ENCODE measurements at places on chromosomes 13 and 19.

DNA sequence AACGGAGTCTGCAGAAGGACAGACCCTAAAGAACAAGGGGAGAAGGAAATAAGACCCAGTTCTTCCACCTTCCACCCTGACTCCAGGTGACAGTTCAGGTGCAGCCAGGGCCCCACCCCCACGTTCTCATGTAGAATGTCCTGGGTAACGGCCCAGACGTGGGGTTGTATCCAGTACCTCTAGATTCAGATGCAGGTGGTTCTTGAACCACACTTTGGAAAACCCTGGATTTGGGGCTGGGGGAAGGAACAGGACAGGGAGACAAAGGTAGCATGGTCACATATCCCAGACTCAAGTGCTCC, 2.2 kb downstream of the DMPK start:
- no peak for DNase-seq

DNA sequence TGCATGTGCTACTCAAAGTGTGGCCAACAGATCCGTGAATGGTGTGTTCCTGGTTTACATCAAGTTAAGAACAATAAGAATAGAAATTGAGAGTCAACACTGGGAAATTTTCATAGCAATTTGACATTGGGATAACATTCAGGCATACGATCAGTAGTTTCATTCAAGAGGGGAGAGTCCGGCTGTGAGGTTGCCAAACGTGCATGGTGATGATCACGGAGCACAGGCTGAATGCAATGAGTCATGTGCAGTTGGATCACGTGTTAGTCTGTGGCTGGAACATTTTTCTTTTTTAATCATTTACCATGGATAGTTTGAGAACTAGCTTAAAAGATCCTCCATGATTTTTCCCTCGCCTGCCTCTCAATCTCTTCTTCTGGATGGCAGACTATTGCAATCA, 2.5 kb upstream of the DCT start:
- peak; percentile 20 for DNase-seq

DNA sequence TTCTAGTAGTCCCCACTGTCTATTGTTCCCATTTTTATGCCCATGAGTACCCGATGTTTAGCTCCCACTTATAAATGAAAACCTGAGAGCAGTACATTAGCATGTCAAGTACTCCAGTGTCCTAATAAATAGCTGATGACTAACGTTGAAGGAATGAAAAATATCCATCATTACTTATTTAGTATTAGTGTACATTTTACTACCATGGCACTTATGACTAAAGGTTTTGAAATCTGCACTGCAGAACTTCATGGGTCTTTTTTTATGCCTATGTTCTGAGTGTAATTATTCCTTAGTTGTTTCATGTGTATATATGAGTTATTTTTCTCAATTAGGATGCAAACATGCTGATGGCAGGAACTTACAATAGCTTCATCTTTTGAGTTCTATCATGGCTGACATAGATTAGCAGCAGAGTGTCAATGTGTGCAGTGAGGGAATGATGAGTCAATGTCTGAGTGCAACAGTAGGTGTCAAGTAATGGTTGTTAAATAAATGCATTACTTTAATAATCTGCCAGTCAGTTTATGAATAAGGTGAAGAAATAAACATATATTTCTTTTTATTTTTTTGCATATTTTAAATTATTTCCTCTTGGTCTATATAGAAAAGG, 188.4 kb downstream of the ITGBL1 start:
- no peak for DNase-seq

DNA sequence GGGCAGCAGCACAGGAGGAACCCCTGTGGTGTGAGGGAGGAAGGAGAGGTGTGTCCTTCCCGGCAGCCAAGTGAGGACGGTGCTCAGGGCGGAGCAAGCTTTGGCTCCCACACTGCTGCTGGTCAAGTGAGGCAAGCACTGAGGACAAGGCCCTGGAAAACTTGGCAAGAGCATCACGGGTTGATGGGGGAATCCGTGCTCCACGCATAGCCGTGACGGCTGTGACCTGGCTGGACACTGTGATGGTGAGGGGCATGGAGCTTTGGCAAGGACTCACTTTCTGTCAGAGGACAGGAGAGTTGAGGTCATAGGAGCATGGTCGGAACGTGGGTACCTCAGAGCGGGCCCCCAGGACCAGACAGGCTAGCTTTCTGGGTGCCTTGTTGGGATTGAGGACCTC, 29.0 kb upstream of the SLC15A1 start:
- no peak for DNase-seq

DNA sequence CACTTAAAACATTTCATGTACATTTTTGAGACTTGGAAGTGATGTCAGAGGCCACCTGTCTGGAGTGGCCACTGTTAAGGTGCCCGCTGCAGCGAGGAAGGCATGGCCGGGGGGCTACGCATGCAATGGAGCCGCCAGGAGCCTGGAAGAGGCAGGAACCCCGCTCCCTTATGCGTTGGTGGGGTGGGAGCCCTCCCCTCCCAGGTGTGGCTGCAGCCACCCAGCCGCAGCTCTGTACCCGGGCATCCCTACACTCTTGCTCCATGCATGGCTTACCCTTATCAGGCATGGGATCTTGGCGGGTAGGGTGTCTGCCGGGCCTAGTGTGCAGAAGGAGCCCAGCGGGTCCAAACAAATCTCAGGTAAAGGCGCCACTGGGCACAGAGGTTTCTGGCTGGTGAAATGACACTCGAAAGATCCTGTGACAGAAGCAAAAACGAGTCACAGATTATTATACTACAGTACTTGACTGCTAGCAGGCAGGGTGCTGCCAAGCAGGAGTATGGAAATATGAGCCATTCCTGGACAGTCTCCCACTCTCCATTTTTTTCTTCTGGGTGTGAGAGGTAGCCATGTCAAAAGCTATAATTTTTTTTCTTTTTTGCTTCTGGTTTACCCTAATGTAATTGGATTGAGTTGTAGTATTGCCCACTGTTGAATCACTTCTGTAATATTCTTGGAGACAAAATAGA, 1606.3 kb upstream of the MIR17HG start:
- no peak for DNase-seq
